Stimulated activated CD4-positive, alpha-beta T cell treated with anti-CD3 and anti-CD28 coated beads, Interleukin-15, amount 100 ng/mL, for 48 hours (primary cell): ENCODE measurements at places on chromosomes 6 and 20.

DNA sequence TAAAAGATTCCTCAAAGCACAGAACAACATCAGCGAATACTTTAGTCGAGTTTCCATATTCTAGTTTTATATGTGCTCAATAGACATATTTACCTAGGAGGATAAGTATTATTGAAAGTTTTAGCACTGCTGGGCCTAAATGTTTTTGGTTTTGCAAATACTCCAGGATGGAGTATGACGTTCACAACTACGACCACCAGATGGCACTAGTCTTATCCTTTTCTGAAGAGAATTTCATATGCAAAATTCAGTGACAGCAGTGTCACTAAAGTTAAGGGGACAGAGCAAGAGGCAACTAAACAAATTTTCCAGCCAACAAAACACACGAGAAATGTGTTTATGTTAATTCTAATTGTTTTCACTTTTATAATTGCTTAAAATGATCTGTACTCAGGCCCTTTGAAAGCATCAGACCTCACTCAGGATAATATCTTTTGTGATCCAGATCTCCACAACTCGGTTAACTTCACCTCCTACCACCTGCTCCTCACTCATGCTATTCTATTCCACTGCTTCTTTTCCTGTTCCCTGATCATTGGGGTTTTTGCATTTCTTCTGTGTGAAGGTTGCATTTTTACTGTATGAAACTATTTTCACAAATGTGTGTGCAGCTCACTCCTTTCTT, 220.8 kb downstream of the TRDN start:
- peak; percentile 11 for DNase-seq

GRCh38 chr6:11043961-11044711, at the start of gene ELOVL2:
Gene ELOVL2, minus strand, starts transcription at chr6:11044305. Its CDS starts 75 bp downstream, at chr6:11044230.
- DNase-seq, result no peak

- no peak for DNase-seq
Observed at GRCh38 chr6:44333942-44334341, 8.5 kb upstream of the SPATS1 start.

DNA sequence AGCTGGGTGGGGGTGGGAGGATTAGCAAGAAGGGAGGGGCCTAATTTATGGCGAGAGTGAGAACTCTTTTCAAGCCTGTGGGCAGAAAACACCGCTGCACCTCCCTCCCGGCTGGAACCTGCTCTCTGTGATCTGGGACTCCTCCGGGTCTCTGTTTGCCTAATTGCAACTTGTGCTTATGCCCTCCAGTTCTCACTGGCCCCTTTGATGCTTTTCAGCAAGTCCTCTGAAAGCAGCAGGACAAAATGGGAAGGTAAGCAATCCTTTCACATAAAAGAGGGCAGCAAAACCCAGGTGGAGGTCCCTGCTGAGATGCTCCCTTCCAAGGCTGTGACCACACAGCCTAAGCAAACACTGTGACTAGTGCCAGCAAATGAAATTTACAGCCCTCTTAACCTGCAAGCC, 523.0 kb upstream of the FLRT3 start:
- DNase-seq, result no peak

- no peak for DNase-seq
Observed at GRCh38 chr6:157954150-157955117, 27.2 kb upstream of the SYNJ2 start.

GRCh38 chr20:54535746-54536145, 60.4 kb downstream of the DOK5 start:
- DNase-seq, result no peak

DNA sequence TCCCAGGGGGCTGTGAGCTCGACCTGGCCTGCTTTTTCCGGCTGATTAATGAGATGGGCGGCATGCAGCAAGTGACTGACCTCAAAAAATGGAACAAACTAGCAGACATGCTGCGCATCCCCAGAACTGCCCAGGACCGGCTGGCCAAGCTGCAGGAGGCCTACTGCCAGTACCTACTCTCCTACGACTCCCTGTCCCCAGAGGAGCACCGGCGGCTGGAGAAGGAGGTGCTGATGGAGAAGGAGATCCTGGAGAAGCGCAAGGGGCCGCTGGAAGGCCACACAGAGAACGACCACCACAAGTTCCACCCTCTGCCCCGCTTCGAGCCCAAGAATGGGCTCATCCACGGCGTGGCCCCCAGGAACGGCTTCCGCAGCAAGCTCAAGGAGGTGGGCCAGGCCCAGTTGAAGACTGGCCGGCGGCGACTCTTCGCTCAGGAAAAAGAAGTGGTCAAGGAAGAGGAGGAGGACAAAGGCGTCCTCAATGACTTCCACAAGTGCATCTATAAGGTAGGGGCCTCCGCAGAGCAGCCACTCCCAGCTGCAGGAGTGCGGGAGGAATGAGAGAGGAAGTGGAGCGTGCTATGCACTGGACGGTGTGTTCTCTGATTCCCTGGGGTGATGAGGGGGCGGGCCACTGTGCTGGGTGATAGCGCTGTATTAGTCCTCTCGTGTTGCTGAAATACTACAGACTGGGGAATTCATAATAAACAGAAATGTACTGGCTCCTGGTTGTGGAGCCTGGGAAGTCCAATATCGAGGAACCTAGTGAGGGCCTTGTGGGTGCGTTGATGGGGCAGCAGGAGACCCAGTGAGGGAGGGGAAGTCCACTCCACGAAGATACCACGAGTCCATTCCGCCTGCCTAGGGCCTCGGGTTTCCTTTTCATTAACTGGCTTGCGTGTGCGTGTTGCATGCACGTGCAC, 161.7 kb downstream of the DTNBP1 start:
- no peak for DNase-seq

- no peak for DNase-seq
Observed at GRCh38 chr6:35725721-35726438, 11.0 kb upstream of the ARMC12 start.

- no peak for DNase-seq
Observed at GRCh38 chr6:79512014-79512413, 25.2 kb downstream of the LCA5 start.

DNA sequence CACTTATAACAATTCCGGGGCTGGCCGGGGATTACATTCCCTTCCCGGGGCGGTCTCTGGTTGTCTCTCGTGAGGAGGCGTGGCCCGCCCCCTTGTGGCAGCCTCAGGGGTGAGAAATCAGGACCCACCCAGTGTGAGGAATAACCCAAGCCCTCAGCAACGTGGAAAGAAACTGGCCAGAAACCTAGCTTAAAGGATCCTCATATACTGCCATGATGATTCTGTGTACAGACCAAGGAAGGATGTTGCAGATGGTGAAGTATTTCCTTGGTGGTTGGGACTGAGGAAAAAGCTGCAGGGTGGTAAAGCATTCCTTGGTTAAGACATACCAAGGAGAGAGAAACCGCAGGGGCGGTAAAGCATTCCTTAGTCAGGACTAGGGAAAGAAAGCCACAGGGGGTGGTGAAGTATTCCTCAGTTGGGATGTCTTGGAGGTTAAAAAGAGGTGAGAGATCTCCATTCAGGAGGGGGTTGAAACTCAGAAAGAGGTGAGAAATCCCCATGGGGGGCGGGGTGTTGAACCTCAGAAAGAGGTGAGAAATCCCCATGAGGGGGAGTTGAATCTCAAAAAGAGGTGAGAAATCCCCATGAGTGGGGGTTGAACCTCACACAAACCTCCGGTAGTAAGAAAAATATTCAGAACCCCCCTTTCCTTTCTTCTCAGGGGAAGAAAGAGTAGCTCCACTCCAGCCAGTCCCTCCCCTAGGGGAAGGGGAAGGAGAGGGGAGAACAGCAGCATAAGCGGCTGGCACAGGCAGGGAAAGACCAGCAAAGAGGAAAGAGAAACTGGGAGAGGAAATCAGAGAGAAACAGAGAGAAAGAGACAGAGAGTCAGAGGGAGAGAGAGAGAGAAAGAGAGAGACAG, 238.1 kb downstream of the RNGTT start:
- no peak for DNase-seq

GRCh38 chr6:53347250-53347920, 1.4 kb downstream of the ELOVL5 start:
- no peak for DNase-seq

DNA sequence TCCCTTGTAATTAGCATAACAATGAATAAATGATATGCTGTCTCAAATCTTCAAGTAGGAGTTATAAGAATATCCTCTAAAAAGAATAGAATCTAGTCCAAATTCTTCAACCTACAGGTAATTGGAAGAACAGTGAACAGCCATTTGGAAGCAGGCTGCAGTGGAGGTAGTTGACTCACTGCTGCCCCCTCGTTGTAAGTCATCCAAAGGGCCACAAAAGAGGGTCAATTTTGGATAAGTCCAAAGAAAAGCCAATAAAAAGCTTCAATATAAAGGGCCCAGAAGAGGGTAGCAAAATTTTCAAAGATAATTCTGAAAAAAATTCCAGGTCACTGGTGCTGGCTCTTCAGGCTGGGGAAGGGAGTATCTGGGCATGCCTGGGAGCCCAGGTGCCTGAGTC, 60.8 kb upstream of the SSTR4 start:
- no peak for DNase-seq

DNA sequence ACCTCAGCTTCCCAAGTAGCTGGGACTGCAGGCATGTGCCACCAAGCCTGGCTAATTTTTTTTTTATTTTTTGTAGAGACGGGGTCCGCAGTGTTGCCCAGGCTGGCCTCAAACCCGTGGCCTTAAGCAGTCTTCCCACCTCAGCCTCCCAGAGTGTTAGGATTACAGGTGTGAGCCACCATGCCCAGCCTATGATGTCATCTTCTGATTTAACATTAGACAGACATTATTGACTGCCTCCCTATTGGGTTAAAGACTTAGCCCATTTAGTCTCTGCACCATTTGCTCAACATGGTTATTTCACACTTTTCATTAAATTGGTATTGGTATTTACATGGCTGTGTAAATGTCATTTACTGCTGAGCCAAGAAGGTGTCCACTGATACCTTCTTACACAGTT, 46.1 kb downstream of the DEK start:
- DNase-seq, result no peak

DNA sequence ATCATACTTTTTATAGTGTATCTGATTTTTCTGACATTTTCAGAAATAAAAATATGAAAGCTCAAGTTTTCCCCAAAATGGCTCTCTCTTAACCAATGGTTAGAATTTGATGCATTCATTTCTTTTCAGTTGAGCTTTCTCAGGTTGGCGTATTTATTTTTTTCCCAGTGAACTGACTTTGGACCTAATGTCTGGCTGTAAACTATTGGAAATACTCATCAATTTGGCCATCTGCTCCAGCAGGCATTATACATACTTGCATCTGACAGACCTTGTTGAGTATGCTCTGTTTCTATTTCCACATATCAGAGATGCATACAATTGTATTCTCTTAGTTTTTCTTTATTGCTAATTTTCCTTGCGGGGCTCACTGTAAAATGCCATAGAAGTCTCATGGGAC, 1374.8 kb upstream of the MAP3K7 start:
- no peak for DNase-seq

- no peak for DNase-seq
Observed at GRCh38 chr6:22471132-22471690, 98.2 kb upstream of the HDGFL1 start.

GRCh38 chr6:142929751-142930358, 15.1 kb downstream of the HIVEP2 start:
- DNase-seq, result no peak

GRCh38 chr6:158409451-158409850, 97.2 kb downstream of the TULP4 start:
- no peak for DNase-seq

DNA sequence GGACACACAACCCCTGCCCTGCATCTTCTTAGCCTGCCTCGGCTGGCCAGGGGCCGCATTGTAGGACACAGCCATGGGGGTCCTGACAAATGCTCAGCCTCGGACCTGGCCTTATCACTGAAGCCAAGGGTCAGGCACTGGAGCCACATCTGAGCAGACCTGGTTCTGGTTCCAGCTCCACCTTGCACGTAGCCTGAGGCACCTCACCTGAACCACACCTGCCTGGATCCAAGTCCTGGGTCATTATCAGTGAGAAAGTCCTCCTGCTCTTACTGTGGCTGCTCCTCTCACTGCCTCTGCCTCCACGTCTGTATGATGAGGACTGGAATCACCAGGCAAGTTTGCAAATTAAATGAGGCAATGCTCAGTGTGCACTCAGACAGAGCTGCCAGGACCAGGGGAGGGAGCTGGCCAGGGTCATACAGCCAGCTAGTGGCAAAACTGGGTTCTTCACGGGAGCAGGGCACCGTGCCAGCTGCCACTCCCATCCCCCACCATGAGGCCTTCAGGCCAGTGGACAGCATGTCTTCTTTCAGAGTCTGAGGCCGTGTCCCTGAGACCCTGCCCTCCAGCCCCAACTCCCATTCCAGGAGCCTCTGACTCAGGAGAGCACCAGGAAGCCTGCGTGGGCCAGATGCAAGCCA, 40.2 kb downstream of the MRPL14 start:
- no peak for DNase-seq

DNA sequence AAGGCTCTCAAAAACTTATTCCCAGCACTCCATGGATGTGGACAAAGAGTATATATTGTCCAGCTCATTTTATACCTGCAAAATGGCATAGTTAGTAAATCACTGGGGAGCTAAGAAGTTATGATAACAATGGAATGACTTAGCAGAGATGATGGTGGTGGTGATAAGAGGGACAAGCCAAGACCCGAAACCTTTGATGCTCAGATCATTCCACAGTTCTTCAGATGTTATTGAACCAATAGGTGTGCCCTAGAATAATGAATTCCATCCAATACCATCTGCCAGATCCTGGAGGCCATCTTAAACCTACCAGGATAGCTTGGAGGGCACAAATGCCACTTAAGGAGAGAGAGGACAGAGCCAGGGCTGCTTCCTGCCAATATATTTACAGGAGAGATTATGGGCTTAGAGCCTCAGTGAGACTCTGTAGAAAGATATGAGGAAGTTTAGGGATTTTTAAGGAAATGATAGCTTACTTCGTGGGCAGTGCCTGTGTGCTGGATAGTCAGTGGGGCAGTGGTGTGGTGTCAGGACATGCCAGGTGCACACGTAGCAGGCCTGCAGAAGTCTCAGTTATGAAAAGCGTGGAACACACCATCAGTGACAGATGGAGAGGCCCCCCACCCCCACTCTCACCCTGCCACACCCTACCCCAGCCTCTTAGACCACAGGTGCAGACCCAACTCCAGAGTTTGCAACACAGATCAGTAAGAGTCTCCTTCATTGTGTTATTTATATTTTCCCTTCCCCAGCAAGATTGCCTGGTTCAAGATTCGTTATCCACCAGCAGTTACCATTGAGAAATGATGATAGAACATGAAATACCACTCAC, 209.7 kb upstream of the SUPT3H start:
- DNase-seq, result no peak

- DNase-seq, result no peak
Observed at GRCh38 chr20:12057778-12058177, 140.1 kb downstream of the BTBD3 start.

GRCh38 chr20:63230800-63231268, 4.9 kb upstream of the BIRC7 start:
- DNase-seq, result no peak

DNA sequence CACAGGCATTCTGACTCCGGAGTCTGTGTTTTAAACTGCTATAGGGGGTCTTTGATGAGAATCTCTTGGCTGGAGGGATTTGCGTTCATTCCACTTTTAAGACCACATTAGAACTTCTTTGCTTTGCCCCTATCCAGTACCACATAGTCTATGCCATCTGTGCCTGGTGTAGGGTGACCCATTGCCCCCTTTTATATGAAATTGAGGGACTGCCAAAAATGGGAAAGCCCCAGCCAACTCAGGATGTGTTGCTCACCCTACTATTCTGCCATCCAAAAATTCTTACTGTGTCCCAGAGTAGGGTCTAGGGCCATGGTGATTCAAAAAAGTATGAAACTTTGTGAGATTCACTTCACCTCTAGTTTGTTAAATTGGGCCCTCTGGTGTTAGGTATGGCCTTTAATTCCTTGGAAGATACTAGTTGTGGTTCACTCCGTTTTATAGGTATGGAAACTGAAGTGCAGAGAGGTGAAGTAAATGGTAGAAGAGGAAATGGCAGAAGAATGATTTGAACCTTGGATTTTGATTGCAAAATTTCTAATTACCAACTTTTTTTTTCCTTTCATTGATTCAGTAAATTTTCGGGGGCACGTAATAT, 1.4 kb downstream of the PFDN4 start:
- DNase-seq, result no peak

GRCh38 chr20:44738813-44739477, 6.7 kb upstream of the KCNK15 start:
- DNase-seq, result peak; percentile 39
